ENCODE measurements at places on chromosomes 16 and 17.
A peak's percentile ranks its signal among the peaks of the same experiment; 100 is the strongest.

DNA sequence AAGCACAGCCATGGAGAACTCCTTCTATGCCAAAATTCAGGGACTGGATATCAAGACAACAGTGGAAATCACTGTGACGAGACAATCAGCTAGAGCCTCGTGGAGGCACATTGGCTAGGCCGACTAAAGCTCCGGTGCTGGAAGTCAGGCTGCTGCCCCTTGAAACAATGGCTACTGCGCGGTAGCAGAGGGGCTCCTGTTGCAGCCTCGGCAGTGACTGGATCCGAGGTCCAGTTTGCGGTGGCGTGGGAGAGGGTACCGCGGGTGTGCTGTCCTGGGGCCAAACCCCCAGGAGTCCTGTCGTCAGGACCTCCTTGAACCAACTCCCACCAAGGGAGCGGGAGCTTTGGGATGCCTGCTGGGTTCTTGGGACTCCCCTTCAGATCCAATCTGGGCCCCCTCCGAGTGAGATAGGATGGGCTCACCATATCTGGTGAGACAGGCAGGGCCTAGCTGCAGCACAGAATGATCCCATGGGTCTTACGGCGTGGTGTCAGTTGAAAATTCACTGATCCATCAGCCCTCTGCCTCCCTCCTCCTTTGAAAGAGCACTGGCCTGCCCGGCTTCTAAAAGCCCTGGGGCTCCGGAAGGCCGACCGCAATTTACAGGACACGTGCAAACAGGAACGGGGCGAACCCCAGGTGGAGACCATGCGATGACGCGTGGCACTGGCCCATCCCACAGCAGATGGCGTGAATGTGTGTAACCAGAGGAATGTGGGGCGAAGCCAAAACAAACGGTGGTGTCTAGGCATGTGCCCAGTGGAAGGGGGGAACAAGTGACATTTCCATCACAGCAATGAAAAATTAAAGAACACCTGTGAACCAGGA lies 15.8 kb upstream of the KCNJ18 start:
- no peak for DNase-seq

- DNase-seq: no peak
Observed at GRCh38 chr16:66206363-66206762, 160.1 kb upstream of the CDH5 start.

GRCh38 chr16:85950136-85950918 lies 51.4 kb downstream of the IRF8 start:
- no peak for DNase-seq

DNA sequence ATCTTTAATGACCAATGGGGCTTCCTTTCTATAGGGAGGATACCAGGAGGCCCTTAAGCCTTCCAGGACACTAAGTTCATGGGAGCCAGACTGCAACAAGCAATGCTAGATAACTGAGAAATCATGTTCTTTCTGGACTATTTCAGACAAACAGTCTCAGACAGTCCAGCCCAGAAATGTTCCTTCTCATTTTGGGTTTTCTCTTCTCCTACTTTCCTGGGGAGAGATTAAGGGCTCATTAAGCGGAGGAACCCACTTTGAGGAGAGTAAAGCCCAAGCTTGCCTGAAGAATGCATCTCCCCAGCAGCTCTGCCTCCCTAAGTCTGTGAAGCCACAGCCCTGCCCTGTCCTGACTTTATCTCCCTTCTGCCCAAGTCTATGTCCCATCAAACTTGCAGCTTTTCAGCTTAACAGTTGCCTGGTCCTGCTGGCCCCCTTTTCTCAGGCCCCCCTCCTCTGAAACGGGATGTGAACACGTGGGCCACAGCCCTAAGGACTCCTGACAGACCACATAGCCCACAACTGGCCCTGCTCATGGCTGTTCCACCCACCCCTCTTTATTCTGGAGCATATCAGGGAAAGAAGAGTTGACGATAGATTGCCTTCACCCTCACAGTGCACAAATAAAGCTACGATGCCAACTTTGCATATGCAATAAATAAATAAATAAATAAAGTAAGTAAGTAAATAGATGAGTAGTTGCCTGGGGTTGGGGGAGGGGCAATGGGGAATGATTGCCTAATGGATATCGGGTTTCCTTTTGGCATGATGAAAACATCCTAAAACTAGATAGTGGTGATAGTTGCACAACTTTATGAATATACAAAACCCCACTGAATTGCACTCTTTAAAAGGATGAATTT lies 111.0 kb downstream of the N4BP1 start:
- peak; percentile 42 for DNase-seq

DNA sequence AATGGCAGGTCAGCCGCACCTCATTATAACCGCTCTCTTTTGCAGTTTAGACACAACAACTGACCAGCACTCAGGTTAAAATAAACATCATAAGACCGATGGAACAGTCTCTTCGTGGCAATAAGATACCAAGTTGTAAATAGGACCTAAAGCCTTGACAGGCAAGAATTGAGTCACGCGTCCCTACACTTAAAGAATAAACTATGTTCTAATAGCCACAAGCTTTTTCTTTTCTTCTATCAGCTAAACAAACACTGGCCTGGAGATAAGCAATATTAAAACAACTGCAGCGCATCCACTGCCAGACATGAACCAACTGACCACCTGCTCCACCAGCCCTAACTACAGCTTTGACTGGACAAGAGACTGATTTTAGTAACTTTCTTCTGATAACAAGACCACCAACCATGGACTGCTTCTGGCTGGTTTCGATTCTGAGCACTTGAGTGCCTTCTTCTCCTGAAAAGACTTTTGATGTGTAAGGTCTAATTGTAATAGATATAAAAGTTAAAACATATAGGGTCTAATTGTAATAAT lies 17.5 kb downstream of the SLFN12L start:
- no peak for DNase-seq

DNA sequence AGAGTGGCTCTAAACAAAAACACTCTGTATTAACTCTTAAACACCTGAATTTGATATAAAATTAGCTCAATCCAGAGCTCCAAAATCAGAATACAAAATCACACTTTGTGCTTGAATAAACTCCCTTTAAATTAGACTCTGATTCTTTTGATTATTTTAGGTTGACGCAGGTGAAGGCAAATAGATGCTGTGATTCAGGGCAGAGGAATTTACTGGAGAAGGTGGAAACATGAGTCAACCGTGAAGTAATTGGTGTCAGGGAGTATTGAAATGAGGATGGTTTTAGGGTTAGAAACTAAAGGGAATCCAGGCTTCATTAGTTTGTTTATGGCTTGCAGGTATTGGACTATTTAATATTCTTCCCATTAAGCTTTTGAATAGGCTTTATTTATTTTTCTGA lies 37.1 kb upstream of the TEKT1 start:
- no peak for DNase-seq

- DNase-seq: no peak
Observed at GRCh38 chr17:31918701-31919128, 17.2 kb upstream of the UTP6 start.

DNA sequence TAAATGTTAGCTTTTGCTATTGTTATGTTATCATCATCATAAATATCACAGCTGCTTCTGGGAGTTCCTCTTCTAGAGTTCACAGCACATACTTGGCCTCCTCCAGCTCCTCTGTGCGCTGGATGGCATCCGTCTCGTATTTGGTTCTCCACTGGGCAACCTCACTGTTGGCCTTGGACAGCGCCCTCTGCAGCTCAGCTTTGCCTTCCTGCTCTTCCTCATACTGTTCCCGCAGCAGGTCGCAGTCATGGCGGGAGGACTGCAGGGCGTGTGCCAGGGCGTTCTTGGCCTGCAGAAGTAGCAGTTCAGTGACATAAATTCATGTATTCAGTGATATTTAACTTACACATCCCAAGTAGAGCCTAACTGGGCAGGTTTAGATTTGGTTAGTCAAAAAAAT lies 23.4 kb downstream of the MYH8 start:
- DNase-seq: no peak

DNA sequence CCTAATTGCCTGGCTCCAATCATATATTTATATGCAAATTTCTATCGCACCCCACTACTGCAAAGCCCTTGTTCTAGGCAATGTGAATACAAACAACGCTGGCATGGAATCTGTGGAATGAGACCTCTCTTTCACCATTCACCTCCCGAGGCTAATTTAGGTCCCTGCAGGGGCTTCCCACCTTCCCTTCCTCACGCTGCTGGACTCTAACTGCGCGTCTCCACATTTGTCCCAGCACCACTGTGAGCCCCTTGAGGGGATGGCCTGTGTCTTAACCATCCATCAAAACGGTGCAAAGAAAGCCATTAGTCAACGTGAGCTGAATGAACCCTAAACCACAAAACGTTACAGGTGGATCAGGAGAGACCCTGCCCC lies 1.6 kb downstream of the TMEM114 start:
- no peak for DNase-seq

Measured in HFFc6 (cell line).